Fibroblast of lung (primary cell): ENCODE measurements at places on chromosomes 16 and 17. TPM values are rescaled to one million over a fixed set of nuclear protein-coding genes. Genes with fewer than 3 reads are reported as not detected.

Gene KRTAP2-3
- total RNA-seq = not detected in 2 replicates

Gene RDM1
- under 0.01 and 0.83 TPM in 2 replicates for total RNA-seq

Gene PRDM7
- not detected in 2 replicates for total RNA-seq

Gene FKBP10
- 182 and 211 TPM in 2 replicates for total RNA-seq

Gene VPS9D1
- 7.2 and 13.0 TPM in 2 replicates for total RNA-seq

Gene TP53TG3
- total RNA-seq = 0.17 TPM in 1 of 2 replicates, not detected in the other

Gene MYO15B
- 4.6 and 14.4 TPM in 2 replicates for total RNA-seq

Gene CDYL2
- total RNA-seq = 2.1 and 3.5 TPM in 2 replicates

Gene CCDC43
- total RNA-seq = 34.7 and 35.2 TPM in 2 replicates

Gene ARHGDIG
- total RNA-seq = 0.77 and 1.3 TPM in 2 replicates

Gene CEP295NL
- total RNA-seq = 2.3 and 2.8 TPM in 2 replicates

Gene PPP1R27
- total RNA-seq = under 0.01 TPM in 1 of 2 replicates, not detected in the other
